Omental fat pad (tissue), 4 donors: ENCODE measurements at places on chromosomes 6 and 20. TPM values are rescaled to one million over a fixed set of nuclear protein-coding genes. Genes with fewer than 3 reads are reported as not detected.

DNA sequence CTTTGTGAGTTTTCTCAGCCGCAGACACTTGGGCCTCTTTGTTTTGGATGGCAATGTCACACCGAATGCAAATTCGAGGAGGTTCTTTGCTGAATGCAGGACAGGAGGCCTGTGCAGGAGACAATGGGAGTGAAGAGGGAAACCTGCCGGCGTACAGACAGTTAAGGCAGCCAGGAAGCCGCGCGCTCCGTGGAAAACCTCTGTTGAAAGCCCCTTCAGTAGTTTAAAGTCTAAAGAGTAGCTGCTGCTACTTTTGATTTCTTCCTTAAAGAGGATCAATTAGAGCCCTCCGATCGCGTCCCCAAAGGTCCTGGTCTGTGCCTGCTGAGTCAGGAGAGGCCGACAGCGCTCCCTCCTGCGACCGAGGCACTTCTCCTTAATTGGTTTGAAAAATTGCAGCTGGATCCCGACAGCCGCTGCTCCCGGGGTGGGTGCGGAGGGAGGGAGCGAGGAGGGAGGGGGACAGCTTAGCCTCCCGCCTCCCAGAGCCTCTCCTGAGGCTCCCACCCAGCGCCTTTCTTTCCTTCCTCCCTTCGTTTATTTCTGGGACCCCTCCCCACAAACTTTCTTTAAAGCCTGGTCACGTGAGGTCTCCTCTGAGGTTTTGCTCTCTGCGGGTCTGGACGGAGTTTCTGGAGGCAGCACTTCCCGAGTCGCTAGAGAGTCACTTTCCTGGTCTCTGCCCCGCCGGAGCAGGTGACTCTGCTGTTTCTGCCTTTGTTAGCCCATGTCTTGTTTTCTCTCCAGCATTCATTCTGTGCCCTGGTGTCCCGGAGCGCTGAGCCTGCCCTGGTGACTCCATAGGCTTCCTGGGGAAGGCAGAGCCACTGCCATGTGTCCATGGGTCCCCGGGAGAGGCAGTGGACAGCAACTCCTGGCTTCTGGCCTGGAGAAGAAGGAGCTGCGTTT, 22.3 kb upstream of the RPP40 start:
- no peak for DNase-seq

DNA sequence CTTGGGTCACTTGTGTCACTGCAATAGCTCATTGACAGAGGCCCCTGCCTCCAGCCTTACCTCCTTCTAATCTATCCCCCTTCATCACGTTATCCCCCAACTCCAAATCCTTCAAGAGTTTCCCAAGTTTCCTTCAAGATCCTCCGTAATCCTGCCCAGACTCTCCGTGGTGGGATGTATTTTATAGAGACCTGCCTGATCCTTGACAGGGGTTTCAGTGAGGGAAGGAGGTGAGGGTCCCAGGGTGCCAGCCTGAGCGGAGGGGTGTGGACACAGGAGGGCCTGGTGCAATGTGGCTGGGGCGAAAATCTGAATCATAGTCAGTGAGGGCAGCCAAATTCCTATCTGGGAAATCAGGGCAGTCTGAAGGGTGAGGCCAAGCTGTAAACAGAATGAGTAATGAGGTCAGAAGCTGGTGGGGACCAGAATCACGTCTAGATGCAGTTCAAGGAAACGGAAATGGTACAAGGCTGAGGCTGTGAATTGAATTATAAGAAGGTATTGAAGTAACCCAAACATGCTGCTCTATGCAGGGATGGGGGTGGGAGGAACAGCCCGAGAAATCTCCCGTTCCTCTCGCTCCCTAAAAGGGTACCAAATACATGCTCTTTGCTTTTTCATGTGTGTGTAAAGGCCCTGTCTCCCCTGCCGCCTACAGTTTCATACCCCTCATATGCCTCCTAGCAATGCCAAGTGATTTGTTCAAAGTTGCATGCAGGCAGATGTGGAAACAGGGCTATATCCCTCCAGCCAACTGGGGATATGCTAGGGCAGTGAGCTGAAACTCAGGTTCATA, 35.4 kb upstream of the PIM1 start:
- DNase-seq, result peak; percentile 37

- no peak for DNase-seq
These were observed 18.6 kb downstream of the CCM2L start for GRCh38 chr20:32028647-32029372.

ZNF322 gene
- total RNA-seq, result 8.5 TPM

DNA sequence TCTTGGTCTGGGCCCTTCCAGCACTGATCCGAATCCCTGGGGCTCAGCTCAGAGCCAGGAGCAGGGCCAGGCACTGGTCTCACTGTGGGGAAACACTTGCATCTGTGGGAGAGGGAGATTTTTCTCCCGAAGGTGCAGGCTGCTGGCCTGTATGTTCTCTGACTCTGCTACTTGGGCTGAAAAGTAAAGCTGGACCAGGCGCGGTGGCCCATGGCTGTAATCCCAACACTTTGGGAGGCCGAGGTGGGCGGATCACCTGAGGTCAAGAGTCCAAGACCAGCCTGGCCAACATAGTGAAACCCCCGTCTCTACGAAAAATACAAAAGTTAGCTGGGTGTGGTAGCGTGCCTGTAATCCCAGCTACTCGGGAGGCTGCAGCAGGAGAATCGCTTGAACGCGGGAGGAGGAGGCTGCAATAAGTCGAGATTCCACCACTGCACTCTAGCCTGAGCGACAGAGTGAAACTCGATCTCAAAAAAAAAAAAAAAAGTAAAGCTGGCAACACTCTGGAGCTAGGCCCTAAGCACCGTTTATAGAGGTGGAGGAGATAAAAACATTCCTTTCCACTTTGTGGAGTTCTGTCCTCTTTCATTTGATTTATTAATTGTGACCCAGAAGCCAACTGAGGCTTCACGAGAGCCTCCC, 41.7 kb downstream of the JPH2 start:
- DNase-seq, result no peak

HCK gene
- 22.4 TPM for total RNA-seq

GRCh38 chr6:94065707-94066337, 646.5 kb upstream of the EPHA7 start:
- DNase-seq, result no peak

PI3 gene
- total RNA-seq, result 4.3 TPM

NAPB gene
- 7.0 TPM for total RNA-seq

HTR1B gene
- not detected for total RNA-seq

KIF13A gene
- 43.8 TPM for total RNA-seq

DNA sequence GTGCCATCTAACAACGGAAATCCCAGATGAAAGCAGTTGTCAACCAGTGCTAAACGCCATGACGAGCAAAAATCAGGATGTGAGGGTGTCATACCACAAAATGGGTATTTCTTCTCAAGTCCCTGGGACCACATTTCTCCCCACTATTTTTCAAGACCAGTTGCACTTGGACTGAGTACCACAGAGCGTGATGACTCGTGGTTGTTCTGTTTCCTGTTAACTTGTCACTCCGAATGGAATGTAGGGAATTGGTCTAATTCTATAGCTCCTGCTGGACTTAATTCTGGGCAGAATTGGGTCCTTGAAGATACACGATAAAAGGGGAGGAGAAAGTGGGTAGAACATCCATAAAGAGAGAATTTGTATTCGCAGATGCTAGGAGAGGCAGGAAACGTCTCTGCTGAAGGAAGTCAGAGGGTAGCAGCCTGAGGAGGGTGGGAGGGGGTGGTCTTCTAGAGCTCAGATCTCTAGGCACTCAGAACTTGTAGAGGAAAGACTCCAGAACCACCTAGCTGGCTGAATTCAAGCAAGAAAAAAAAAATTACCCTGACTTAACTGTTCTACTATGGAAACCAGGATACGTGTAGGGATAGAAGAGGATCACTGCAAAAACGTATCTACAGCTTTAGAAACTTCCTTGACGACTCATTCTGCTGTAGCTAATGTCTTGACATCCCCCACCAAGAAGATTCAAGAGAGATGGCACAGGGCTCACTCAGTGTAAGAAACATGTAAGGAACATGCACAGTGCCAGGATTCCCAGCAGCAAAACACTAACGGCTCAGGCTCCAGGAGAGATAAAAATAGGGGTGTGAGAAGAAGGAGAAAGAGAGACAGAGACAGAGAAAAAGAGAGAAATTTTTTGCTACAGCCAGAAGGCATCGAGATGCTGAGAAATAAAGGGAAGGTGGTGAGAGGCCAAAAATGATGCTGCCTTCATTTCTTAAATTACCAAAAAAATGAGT, 494.7 kb downstream of the CD83 start:
- DNase-seq, result no peak
